ENCODE measurements at places on chromosomes 4 and X.

DNA sequence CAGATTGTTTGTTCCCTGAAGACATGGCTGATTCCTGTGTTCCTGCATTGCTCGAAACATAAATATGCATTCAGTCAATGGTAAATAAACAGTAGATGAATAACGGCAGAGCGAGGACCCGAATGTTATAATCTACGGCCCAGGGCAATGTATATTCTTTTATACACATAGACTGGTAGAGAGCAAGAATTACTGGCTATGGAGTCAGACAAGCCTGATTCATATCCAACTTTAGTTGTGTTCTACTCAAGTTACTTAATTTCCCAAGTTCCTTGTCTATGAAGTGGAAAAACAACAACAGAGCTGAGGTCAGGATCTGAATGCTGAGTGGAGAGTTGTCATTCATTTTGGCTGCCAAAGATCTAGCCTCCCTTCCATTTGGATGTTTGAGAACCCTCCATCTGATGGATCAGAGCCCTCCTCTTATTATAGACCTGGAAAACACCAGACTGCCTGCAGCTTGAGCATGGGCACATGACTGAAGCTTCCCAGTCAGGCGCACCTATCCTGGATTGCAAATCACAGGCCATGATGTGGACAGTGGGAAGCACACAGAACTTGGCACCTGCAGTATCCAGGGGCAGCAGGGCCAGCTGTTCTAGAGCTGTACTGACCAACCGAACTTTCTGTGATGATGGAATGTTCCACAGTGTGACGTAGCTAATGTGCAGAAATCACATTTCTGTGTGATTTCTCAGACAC is 80.1 kb downstream of the FAM184B start:
- DNase-seq, result no peak

GRCh38 chrX:71955530-71956120 is 45.0 kb downstream of the NHSL2 start:
- no peak for DNase-seq

DNA sequence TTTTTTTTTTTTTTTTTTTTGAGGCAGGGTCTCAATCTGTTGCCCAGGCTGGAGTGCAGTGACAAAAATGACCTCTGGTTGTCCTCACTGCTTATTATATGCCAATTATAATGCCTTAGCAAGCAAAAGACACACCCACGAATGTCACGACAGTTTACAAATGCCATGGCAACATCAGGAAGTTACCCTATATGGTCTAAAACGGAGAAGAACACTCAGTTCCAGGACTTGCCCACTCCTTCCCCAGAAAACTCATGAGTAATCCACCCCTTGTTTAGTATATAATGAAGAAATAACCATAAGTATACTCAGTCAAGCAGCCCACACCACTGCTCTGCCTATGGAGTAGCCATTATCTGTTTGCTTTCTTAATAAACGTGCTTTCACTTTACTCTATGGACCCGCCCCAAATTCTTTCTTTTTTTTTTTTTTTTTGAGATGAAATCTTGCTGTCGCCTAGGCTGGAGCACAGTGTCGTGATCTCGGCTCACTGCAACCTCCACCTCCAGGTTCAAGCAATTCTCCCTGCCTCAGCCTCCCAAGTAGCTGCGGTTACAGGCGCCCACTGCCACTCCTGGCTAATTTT is 106.2 kb downstream of the SMIM20 start:
- DNase-seq, result peak; percentile 90

- DNase-seq, result no peak
These were observed 119.9 kb downstream of the FBXW7 start for GRCh38 chr4:152415980-152416379.

DNA sequence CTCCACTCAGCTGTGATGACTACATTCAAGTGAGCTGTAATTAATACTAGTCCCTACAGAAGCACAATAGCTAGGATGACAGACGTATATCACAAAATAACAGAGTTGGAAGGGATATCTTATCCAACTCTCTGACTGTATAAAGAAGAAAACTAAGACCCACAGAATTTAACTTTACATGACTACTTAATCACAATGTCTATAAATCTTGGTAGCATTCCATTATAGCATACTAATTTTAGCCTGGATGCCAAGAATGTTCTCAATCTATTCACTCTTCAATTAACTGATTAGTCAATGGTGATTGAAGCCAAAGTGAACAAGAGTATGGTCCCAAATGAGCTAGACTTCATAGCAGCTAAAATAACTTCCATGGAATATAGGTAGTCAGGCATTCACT is 31.2 kb downstream of the RPS6KA6 start:
- no peak for DNase-seq

DNA sequence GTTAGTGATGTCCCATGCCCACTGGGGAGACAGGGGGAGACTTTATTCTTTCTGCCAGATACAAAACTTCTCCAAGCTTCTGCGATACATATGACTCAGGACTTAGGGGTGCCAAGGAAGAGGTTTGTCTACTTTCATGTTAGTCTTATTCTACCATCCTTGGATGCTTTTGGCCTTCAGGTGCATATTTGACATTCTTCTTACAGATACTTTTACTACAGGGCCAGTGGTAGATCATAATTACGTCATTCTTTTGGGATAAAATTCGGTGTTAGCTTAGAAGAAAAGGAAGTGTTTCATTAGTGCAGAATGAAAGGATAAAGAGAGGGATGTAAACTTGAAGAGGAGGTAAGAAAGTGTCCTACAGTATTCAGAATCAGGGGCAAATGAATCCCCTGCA is 245.2 kb downstream of the THOC2 start:
- DNase-seq, result no peak

GRCh38 chr4:184265546-184266351 is 48.1 kb upstream of the ENPP6 start:
- peak; percentile 90 for DNase-seq

GRCh38 chr4:125267630-125268029 is 47.1 kb upstream of the FAT4 start:
- no peak for DNase-seq

DNA sequence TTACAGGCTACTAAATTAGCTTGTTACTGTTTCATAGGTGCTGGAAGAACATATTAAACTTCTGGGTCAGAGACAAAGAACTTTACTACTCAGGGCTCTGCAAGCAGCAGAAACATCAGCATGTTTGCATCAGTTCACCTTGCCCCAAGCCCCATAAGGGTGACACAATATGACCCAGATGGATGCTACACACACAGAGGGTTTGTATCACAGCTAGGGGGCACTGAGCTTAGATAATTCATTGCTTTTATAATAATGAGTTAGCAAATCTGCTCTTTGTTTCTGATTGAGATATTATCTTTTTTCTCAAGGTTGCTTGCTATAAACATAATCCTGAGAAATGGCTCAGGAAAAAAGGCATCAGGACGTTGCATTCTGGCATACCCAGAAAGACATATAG is 4.8 kb upstream of the SYNPO2 start:
- DNase-seq, result no peak

- peak; percentile 84 for DNase-seq
These were observed 70.1 kb upstream of the LSM6 start for GRCh38 chr4:146105464-146105863.

DNA sequence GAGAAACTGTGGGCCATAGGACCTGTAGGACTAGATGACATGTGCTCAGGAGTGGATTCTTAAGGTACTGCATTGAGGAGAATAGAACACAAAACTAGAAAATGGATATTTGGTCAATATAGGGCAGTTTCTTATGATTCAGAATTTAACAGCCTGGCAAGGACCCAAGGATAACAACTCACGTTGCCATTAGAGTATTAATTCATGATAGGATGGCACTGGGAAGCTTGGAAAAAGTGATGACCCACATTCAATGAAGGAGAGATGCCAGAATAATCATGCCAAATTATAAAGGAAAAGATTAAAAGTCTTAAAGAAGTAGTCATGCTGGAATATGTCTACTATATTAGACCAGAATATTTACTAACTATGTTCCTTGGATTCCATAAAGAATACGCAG is 594.5 kb downstream of the ANKRD50 start:
- DNase-seq, result no peak

GRCh38 chrX:132144061-132144460 is 16.2 kb upstream of the FRMD7 start:
- no peak for DNase-seq

DNA sequence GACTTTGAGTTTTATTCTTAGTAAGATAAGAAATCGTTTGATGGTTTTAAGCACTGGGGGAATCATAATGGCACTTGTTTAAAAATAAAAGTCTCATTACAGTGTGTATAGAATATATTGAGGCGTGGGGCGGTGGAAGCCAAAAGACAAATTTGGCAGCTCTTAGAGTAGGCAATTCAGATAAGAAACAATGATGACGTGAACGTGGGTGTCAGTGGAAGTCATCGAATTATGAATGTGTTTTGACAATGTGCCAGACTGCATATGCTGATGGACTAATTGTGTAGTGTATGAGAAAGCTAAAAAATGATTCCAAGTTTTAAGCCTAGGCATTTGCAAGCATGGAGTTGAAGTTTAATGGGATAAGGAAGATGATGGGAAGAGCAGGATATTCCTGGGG is 35.8 kb downstream of the SPANXD start:
- DNase-seq, result no peak

GRCh38 chr4:1470393-1470670 is 64.1 kb upstream of the NKX1-1 start:
- DNase-seq, result no peak

- DNase-seq, result no peak
These were observed 1248.1 kb downstream of the RAPGEF2 start for GRCh38 chr4:160350944-160351343.

GRCh38 chr4:2925931-2926860 is 37.0 kb downstream of the NOP14 start:
- DNase-seq, result no peak
